CD4-positive, alpha-beta T cell treated with Interferon alpha-2 for 1 hour (primary cell): ENCODE measurements at places on chromosomes 3 and 15.

DNA sequence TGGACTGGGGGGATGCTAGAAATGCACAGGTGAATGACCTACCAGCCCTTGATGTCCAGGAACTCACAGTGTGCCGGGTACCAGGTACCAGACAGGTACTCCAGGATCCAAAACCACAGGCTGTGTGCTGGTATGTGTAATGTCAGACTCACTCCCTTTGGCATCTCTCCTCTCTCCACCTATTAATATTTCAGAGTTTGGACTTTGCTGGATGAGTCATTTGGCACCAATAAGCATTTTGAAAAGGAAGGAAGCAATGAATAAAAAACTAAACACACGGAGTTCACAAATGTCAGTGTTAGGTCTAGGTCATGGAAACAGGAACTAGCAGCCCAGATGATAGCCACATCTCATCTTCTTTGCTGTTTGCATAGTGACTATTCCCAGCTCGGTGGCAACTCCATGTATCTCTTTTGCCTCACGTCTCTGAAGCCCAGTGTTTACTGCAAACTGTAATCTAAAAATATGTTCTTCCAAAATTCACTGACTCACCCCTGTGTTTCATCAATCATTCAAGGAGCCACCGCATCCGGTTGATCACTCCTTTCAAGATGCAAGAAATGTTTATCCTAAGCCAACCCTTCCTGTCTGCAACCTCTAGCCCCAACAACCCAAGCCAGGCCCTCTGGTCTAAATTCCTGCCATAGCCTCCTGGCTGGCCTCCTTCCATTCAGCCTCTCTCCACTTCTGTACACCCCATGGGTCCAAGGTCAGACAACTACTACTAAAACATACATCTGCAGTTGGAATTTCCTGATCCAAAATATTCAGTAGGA is 8.4 kb downstream of the ITGB5 start:
- no peak for DNase-seq

GRCh38 chr3:176415661-176416295 is 781.5 kb downstream of the TBL1XR1 start:
- no peak for DNase-seq

- DNase-seq, result no peak
These were observed 42.4 kb upstream of the LARS2 start for GRCh38 chr3:45345846-45346580.

DNA sequence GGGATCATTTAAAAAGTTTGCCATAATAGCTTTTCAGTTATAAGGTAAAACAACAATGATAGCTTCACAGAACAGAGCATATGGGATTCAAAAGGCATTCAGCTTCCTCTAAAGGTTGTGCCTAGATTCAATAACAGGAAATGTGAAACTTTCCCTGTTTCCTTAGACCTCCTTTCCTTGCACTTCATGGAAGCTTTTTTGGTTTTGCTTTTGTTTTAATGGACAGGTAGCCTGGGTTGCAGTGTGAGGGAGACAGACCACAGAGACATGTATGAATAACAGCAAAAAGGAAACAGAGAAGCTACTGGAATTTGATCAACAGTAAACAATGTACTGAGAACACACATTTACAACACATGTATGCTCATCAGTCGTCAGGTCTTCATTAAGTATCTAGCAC is 2.3 kb upstream of the TNFAIP8L3 start:
- no peak for DNase-seq

DNA sequence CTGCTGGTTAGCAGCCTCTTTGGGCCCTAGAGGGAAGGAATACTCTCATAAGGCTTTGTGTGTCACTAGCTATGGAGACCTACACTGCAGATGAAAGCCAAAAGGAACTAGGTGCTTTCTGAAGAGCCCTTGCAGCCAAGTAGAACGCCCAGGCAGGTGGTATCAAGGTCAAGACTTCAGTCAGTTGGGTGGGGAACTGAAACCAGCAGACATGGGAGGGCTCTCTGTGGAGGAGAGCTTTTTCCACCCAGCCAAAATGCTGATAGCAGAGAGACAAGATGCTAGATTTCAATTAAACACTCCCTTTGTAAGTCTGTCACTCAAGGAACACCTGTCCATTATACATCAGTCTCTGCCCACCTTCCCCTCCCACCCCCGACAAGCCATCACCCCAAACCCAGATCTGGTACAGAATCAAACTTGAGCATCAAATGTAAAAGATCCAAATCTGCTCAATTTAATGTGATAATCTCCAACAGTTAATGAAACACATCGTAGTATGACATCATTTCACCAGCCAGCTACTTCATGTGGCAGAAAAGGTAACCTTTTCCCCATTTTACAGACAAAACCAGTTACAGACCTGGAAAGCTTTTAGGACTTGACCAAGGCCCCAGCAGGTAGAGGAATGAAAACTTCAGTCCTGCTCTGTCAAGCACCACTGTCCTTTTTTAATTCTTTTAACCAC is 14.6 kb downstream of the MRPS25 start:
- peak; percentile 46 for DNase-seq

- no peak for DNase-seq
These were observed 106.2 kb upstream of the MCTP2 start for GRCh38 chr15:94125156-94125555.

DNA sequence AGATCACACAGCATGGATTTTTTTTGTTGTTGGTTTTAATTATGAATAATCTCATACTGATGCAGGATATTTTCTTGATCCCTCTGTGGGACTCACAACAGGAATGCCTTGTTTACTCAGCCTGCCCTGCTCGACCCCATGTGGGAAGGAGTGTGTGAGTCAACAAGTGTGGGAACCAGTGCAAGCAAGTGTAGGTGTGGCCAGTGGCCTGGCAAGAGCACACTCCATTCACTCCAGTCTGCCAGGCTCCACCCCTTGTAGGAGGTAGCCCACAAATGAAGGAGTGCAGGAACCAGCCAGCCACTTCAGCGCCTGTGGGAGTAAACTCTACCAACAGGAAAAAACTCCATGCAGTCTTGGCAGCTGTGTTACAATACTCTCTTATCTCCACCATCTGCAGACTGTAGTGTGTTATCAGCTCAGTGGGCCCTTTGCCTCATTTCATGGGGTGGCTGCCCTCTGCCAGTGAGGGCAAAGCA is 393.6 kb downstream of the OTOL1 start:
- DNase-seq, result no peak

- DNase-seq, result no peak
These were observed 212.1 kb upstream of the EIF1B start for GRCh38 chr3:40097131-40098117.

GRCh38 chr3:8619548-8619947 is 25.1 kb downstream of the SSUH2 start:
- DNase-seq, result no peak

DNA sequence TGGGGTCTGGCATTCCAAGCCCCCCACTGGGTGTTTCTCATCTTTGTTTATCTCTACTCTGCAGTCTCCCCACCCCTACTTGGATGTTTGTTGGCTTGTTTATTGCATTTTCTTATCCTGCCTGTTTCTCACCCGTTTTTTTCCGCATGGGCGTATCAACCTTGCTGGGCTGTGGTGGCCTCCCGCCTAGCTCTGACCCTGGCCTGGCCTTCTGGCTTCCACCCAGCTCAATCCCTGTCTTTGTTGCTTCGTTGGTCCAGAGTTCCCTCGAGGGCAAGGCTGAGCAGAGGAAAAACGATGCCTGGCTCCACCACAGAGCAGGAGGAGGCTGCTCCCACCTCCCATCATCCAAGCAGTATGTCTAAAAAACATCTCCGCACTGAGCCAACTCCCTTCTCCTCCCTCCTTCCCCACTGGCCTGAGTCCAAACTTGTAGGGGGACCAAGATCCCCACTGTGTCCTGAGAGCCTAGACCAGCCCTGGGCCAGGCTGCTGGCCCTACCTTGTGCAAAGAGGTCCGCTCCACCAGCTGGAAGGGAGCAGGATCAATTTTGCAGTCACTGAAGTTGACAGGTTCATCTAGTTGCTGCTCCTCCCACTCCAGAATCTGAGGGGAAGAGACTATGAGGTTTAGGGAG is 9.8 kb downstream of the CLCN2 start:
- DNase-seq, result no peak

- no peak for DNase-seq
These were observed 13.4 kb downstream of the IFT57 start for GRCh38 chr3:108208831-108209230.

DNA sequence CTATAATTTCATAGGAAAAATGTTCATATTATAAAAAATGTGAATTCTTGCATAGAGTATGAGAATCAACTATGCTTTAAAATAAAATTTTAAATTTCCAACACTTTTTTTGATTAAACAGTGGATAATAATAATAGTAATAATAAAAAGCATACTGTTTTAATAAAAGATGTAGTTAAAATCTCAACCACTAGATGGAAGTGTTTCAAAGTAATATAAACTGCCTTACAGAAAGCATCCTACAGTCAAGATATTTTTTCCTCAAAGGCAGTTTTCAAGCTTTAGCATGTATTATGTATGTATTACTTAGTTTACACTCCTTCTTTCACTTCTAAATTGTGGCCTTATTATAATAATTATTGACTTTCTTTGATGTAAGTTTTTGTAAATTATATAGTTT is 217.5 kb downstream of the CHL1 start:
- no peak for DNase-seq

DNA sequence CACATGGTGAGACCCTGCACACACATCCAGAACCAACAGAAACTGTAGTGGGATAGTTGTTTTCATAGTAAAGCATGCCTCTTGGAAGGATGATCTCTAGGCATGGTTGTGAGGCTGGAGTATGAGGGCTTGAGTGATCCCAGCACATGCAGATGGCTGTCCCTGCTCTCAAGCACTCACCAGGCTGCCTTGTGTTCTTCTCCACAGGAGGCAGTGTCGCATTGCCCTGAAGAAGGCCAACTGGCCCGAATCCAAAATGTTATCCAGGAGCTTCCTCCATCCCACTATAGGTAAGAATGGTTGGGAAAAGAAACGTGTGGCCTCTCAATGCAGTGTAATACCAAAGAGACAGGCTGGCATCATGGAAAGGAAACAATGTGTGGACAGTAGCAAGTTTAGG is 82.7 kb downstream of the TMEM39A start:
- no peak for DNase-seq

DNA sequence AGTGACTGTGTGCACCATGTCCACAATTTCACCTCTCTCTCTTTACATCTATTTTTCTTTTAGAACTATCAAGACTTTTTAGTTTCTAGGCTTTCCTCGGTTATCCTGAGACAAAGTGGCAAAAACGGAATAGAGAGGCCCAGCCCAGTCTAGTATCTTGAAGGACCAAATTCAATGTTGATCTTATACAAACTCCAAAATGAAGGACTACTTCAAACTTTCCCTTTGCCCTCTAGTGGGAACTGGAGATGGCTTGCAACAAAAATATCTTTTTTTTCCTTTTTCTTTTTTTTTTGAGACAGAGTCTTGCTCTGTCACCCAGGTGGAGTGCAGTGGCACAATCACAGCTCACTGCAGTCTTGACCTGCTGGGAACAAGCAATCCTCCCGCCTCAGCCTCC is 338.5 kb upstream of the UMPS start:
- no peak for DNase-seq

GRCh38 chr15:71080705-71081104 is 34.6 kb upstream of the THSD4 start:
- DNase-seq, result no peak

GRCh38 chr3:110343945-110344344 is 727.7 kb upstream of the NECTIN3 start:
- DNase-seq, result no peak

- no peak for DNase-seq
These were observed 81.5 kb downstream of the BBX start for GRCh38 chr3:107604057-107604822.

GRCh38 chr3:76456322-76456721 is 583.6 kb upstream of the ROBO2 start:
- DNase-seq, result no peak

DNA sequence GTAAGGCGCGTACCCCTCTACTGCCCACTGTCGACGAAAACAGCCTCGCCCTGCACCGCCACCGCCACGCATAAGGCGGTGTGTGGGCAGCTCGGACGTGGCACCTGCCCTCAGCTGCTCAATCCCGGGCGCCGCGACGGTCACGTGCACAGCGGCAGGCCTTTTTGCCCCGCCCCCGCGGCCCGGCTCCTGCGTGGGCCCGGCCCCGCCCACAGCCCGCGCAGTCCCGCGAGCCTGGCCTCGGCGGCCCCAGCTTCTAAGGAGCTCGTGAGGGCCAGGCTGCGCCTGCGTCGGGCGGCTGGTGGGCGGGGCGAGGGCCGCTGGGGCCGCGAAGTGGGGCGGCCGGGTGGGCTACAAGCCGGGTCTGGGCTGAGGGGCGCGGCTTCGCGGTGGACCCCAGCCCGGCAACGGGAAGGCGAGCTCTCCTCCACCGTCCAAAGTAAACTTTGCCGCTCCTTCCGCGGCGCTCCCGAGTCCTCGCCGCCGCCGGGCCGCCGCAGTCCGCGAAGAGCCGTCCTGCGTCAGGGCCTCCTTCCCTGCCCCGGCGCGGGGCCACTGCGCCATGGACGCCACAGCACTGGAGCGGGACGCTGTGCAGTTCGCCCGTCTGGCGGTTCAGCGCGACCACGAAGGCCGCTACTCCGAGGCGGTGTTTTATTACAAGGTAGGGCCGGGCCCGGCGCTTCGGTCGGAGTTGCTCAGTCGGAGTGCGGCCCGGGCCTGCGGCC is at the start of gene CAPN7:
Gene CAPN7 (plus strand): TSS at position 313 of the 728 bp plus-strand sequence. CDS start 250 bp downstream, at position 563.
- peak; percentile 95 for DNase-seq

- DNase-seq, result no peak
These were observed 26.3 kb downstream of the SYNPR start for GRCh38 chr3:63304421-63304820.

- DNase-seq, result no peak
These were observed 19.2 kb upstream of the MUSTN1 start for GRCh38 chr3:52854013-52854412.

- DNase-seq, result peak; percentile 26
These were observed 7.6 kb downstream of the NR1D2 start for GRCh38 chr3:23952646-23953045.

- no peak for DNase-seq
These were observed 38.9 kb upstream of the CLRN1 start for GRCh38 chr3:151011427-151011826.

DNA sequence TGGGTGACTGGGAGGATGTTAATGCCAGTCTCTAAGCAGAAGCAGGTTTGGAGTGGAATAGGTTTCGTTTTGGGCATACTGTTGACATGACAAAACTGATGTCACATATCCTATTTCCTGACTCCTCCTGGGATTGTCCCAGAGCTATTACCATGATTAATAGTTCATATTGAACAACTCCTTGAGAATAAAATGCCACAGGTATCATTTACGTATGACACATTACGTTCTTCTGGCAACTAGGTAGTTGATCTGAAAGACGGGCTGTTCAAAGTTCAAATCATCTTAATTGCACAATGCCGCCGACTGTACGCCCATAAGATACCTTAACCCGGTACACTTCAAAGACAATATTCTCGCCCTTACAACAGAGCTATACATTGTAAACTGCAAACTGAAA is 1.4 kb upstream of the RAB5A start:
- no peak for DNase-seq

DNA sequence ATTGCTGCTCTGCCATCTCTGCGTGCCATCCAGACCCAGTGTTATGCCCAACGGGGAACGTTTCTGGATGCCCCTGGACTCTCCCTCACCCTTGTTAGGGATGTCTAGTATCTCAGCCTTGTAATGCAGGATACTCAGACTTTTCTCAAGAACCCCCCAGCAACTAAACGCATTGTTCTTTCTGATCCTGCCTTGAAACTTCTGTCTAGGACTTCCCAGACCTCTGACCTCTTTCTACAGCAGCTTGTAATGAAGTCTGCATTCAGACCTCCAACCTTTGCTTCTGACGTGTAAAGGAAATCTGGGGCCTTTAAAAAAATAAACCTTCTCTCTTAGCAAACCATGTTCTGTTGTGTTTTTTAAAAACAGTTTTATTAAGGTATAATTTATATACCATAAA is 139.5 kb downstream of the KCNAB1 start:
- DNase-seq, result no peak
